Activated gamma-delta T cell (primary cell): ENCODE measurements at places on chromosomes 4 and X.

GRCh38 chr4:182370491-182370890, 127.3 kb downstream of the TENM3 start:
- no peak for DNase-seq

- DNase-seq: no peak
These were observed 61.9 kb downstream of the COX18 start for GRCh38 chr4:73007526-73008100.

DNA sequence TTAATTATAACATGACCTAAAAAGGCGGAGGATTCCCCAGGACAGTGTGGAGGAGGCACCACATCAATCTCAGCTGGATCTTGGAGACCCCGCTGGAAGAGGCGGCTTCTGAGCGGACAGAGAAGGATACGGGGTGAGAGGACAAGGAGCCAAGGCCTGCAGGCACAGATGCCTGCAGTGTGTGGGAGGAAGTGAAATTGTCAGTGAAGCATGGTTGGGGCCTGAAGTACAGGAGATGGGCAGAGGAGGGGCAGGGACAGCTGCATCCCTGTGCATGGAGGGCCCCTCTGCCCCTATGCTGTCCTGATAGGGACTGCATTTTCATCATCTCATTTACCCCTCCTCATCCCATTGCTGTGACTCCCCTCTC, 1.7 kb upstream of the SLC2A9 start:
- DNase-seq: no peak

DNA sequence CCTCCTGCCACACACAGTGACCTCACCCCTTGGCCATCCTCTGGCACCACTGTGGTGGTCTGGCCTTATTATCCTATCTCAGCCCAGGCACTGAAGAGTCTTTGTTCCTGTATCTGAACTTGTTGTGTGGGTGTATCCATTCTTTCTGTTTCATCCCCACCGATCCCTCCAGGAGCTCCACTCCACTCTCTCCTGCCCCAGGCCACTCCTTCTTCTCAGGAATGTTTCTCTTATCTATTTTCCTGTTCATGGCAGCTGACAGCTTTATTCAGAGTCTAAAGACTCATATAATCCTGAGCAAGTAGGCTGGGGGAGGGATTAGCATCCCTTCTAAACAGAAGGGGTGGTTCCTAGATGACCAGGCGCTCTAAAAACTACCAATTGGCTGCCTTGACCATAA, 150.0 kb downstream of the ANAPC10 start:
- no peak for DNase-seq

GRCh38 chr4:41258783-41259182, 2.1 kb downstream of the UCHL1 start:
- no peak for DNase-seq

DNA sequence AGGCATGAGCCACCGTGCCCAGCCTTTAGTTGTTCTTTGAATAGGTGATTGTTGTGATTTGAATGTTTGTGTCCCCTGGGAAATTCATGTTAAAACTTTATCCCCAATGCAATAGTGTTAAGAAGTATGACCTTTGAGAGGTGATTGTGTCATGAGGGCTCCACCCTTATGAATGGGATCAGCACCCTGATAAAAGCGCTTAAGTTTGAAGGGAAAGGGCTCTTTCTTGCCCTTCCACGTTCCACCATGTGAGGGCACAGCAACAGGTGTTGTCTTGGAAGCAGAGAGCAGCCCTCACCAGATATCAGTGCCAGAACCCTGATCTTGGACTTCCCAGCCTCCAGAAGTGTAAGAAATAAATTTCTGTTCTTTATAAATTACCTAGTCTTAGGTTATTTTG, 33.7 kb upstream of the RP2 start:
- no peak for DNase-seq
